NCI-H2081 treated with DMSO at 0.1 percent for 48 hours (cell line): ENCODE measurements at places on chromosomes 7 and 10.

DNA sequence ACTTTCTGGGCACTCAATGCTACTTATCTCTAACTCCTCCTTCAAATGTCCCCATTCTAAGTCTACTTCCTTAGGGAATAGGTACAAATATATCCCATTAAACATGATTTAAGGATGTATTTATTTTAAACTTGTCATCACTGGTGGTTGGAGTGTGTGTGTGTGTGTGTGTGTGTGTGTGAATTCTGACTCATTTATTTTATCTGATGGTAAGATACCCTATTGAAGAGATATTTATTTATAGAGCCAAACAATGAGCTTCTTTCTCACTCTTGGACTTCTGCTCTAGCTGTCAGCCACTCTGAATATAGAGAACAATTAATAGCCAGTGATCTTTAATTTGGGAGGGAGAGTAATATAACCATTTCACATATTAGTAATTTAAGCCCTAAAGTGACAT, 17.8 kb upstream of the MAGI2 start:
- no peak for DNase-seq

DNA sequence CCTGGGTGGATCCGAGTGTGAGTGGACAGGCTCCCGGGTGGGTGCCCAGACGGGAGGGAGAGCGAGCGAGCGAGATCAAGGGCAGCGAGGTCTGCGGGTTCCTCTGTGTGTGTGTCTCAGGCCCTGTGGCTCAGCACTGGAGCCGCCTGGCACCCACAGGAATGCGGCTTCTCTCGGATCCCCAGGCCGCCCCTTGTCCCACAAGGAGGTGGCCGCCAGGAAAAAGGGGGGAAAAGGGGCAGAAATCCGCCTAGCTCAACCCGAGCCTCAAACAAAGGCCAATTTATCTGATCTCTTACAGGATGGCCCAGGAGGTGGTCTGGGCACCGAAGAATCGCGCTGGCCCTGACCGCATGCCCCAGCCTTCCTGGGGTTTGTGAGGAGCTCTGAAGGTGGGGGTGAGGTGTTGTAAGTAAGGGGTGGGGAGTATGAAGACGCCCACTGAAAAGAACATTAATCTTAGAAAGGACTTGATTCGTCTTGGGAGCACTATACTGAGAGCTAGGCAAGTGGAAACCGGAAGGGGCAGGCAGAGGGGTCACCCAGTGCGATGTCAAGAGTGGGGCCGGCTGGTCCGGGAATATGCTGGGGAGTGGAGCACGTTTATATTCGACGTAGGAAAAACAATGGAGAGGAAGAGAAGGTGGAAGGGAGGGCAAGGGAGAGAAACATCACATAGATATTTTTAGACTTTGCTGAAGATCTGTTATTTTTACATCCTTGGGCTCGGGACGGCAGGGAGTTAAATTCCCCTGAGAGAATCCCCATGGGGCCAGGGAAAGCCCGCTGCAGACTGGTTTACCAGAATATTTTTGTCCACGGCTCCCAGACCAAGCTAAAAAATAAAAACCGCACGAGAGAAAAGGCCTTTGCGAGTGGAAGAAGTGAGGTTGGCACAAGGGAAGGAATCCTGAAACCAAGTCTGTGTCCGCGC, 7.2 kb downstream of the DLX5 start:
- DNase-seq: no peak

GRCh38 chr10:88744002-88744401, 15.8 kb upstream of the LIPN start:
- no peak for DNase-seq

DNA sequence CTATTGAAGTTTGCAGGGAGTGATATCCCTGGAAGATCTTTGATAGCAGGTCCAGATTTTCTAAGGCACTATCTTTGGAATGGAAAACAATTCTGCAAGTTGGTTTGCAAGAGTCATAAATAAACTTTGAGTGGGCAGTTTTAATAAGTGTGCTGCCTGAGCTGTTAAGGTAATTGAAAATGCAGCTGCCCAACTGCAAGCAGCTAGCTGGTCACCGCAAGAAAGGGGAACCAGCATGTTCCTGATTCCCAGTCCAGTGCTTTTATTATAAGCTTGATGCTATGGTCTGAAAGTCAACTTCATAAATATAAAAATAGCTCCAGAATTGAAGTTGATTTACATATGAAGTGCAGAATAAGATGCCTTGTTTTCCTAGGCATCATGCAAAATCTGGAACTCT, 308.4 kb downstream of the ZNF248 start:
- no peak for DNase-seq

DNA sequence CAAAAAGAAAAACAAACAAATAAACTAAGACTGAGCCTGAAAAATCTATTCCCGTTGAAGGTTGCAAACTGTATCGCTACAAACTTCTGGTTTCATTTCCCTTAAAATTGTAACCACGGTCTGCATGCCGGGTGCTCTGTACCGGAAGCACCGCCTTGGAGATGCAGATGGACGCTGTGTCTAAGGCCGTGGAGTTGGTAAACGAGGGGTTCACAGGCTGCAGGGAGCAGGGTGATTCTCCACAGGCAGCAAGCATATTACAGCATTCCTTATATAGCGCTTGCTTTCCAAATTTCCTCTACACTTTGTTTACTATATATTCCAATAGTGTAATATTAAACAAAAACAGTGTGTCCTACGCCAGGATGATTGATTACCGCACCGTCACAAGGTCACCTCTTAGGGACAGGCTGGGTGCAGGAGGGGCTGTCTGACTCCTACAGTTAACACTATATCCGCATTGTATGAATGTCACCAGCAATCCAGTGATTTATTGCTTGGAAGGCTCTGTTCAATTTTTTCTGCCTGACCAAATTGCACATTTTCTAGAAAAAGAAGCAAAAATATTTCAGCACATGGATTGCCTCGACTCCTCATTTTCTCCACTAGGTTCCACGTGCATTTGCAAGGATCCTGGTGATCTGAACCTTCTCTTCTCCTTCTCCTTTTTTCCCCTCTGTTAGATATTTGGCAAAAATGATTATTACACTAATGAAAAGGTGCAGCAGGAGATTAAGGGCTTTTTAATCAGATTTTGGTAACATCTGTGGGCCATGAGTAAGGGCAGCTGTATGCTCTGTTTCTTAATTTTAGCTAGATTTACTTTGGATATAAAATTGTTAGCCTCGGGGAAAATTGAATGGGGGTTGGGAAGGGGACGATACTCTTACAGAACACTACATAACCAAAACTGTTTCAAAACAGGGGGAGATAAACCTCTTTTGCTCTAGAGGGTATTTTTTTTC, 325.8 kb upstream of the MGMT start:
- no peak for DNase-seq

DNA sequence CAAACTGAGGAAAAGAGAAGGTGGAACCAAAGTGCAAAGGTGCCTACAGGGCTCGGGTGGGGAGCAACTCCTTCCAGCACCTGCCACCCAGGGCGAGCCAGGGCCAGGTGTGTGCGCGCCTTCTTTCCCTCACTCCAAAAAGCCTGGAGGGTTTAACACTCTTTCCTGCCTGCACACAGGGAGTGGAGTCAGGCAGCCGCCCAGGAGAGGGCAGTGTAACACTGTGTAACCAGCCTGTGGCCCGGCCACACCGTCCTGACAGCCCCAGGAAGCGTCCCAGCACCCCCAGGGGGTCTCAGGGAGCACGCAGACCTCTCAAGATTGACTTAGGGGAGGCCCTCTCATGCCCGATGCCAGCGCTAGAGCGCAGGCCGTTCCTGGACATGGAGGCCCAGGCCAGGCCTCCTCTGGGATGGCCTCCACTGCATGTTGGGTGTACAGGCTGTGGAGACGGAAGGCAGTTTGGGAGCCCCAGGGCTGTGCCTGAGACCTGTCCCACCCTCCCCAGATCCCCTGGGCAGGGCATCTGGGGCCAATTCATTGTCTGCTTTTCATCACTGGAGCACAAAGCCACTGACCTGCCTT, 13.4 kb downstream of the BRI3 start:
- peak; percentile 52 for DNase-seq

GRCh38 chr10:50641626-50642025, 17.9 kb upstream of the SGMS1 start:
- no peak for DNase-seq

- DNase-seq: no peak
These were observed 341.7 kb downstream of the DNAJB6 start for GRCh38 chr7:157678501-157678900.

DNA sequence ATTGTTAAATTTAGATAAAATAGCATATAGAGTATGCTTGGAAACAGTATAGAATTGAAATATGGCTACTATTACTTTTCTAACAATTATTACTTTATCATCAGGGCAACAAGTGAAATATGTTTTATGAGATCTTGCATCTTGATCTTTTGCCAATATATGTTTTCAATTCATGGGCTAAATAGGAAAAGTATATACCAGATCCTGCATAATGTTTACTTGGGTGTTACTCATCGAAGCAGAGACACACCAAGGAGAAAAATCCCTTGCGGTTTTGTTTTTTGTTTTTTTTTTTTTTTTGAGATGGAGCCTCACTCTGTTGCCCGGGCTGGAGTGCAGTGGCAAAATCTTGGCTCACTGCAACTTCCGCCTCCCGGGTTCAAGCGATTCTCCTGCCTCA, 541.4 kb downstream of the SUGCT start:
- DNase-seq: no peak

DNA sequence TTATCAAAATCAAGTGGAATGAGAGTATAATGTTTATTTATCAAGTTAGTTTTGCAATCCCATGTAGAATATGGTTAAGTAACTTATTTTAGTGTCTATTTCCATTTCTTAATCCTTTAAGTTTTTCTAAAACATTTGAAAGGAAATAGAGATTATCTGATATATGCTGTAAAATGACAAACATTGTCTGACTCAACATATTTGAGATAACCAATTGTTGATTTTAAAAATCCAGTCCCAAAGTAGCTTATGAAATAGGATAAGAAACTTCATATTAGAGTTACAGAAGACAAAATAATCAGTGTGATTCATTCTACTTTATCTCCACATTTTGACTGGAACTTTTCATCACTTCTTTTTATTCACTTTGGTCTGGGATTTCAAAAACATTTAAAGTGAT, 38.7 kb upstream of the CDK1 start:
- DNase-seq: no peak

DNA sequence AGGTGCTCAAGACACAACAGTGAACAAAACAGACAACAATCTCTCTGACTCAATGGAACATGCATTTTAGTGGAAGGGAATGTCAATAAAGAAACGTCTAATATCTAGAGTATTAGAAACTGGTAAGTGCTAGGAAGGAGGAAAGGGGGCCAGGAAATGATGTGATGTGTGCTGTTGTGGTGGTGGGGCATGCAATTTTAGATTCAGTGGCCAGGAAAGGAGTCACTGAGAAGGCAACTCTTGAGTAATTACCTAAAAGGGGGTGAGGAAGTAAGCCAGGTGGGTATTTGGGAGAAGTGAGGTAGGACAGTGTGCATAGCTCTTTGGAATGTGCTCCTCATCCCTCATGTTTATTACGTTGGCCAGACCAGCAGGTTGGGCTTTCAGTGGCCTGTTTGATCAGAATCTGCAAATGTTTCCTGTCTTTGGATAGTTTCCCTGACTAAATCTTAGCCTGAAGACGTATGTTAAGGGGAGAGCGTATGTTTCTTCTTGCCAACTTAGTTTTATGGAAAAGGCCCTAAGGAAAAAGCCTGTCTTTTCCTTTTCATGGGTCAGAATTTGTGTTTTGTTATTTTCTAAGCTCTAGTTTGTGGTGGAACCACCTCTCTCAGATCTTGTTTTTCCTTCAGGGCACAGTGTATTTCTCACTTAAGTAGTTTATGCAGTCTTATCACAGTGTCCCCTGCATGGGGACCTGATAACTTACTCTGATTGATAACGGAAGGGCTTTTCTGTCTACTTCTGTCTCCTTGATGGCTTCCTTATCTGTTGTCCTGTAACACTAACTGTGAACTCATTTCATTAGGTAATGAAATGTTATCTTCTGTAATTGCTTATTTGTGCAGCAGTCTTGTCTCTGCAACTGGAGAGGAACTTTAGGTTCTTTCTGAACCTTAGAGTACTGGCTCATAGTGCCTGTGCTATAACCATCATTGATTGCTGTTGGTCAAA, 203.7 kb downstream of the AUTS2 start:
- no peak for DNase-seq

GRCh38 chr7:158743219-158743618, 38.6 kb upstream of the NCAPG2 start:
- DNase-seq: no peak

DNA sequence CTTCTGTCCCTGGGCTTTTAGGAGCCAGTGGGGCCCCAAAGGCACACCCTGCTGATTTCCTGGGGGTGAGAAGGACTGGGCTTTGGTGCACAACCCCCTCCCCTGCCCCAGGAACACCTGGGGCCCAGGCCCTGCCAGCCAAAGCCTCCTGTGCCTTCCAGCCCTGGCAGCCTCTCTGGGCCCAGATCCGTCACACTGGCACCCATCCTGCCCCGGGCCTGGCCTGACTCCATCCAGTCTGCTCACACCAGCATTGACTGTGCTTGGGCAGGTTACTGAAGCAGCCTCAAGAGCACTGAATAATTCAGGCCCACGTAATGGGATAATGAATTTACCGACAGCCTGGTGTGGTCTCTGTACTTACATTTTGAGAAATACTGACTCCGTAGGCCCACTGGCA, 12.0 kb upstream of the COMTD1 start:
- no peak for DNase-seq

GRCh38 chr7:77862691-77863090, 64.1 kb downstream of the PHTF2 start:
- DNase-seq: peak; percentile 99

- DNase-seq: no peak
These were observed 140.7 kb downstream of the ATE1 start for GRCh38 chr10:121787169-121787568.

GRCh38 chr7:80440883-80441282, 71.0 kb downstream of the GNAT3 start:
- no peak for DNase-seq

DNA sequence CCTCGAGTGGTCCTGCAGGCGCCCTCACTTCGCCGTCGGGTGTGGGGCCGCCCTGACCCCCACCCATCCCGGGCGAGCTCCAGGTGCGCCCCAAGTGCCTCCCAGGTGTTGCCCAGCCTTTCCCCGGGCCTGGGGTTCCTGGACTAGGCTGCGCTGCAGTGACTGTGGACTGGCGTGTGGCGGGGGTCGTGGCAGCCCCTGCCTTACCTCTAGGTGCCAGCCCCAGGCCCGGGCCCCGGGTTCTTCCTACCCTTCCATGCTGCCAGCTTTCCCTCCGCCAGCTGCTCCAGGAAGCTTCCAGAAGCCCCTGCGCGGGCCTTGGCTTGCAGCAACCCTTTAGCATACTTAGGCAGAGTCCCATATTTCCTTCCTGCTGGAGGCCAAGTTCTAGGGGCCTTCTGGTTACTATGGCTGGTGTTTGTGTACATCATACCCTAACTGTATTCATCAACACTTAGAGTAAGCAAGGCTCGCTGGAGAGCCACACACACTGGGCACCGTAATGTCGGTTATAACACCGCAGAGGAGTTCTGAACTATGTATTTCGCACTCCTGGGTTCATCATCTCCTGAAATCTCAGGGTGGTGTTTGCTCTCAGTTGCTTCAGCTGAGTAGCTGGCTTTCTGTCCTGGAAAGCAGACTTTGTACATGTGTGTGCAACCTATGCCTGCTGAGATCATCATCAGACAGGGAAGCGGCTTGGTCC, 471 bp downstream of the MGMT start:
- no peak for DNase-seq

- DNase-seq: no peak
These were observed 1.1 kb upstream of the IQUB start for GRCh38 chr7:123535517-123535916.
